ENCODE measurements at places on chromosomes 12 and 14.

GRCh38 chr14:100223332-100224201, 15.4 kb upstream of the YY1 start:
- peak; percentile 24 for DNase-seq

DNA sequence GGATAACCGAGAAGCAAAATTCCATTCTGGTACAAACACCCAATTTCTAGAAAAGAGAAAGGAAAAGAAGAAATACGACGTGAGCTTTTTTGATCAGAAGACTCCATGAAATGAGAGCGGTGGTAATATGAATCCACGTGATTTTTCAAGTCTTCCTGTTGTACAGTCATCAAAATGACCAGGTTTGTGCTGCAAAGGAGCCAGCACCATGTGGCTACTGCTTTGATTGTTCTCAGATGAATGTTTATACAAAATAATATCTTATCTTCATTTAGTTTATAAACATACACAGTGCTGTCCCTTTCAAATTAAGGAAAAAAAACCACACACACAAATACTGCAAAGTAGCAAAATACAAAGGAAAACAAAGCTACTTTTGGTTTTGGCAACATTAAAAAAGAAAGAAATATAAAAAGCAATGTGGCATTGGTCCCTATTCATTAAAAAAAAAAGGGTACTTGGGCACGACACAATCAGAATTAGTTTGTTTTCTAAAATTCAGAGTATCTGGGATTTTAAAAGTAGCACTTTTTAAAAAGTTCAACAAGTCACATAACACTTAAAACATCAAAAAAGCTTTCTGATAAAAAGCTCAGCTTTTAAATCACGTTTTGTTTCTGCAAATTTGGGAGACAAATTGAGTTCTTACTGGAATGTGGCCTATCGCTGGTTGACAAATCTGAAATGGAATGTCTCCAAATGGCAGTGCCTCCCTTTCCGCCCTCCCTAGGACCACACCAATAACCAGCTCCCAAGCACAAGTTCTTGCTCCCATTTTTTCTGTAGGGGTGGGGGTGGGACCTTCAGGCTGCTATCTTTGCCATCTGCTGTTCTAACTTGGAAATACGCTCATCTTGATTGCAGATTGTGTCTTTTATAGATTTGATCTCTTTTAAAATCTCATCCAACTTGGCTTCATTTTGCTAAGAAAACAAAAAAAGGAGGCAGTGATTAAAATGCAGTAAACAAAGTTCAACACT, 13.2 kb upstream of the SELPLG start:
- peak; percentile 51 for DNase-seq

GRCh38 chr12:17588968-17589367, 501.0 kb downstream of the RERGL start:
- DNase-seq, result no peak

DNA sequence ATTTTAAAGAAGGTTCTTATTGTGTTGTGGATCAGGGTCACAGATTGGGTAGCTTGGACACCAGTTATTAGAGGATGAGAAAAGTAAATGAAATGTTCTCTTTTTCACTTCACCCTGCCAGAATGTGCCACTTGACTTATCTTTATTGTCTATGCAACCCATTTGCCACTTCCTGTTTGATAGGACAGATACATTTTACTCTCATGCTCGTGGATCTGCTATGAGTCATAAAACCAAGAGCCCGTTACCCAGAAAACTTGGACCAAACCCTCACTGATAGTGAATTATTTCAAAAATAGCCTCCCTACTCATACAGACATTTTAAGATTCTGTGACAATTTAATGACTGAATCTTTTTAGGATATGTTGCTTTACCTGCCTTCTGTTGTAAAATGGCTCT, 1.8 kb downstream of the ISCA2 start:
- DNase-seq, result no peak

- no peak for DNase-seq
Measured at GRCh38 chr14:23399136-23399535, 8.9 kb downstream of the MYH6 start.

DNA sequence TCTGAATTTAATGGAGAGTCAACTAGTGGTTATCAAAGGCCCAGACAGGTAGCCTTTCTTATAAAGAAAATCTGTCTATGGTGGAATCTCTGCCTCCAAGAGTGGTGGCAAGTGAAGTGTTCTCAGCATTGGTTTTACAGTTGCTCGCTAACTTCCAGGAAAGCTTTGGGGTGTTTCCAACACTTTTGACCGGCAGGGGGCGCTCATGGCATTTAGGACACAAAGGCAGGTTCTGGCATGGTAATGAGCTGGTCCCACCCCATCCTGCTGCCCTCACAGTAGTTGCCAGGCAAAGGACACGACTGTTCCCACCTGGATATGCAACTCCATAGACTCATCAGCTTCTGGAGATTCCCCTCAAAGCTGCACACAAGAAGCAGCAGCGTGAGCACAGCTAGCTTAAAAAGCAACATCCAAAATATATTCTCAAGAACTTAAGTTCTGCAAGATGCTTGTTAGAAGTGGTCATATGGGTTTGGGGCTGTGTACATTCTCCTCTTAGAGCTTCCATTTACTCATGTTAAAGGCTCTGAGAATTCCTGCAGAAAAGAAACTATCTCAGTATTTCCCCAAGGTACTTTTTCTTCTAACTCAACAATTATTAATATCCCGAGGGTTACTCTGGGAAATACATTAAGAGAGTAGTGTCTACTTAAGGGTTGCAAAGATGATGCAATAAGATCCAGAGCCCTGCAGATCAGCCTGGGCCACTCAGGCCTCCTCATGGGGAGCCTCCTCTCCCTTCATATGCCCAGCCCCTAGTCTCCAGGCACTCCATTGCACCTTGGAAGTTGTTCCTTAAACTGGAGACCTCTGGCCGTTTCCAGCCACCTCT, 14.8 kb downstream of the PROX2 start:
- peak; percentile 83 for DNase-seq

DNA sequence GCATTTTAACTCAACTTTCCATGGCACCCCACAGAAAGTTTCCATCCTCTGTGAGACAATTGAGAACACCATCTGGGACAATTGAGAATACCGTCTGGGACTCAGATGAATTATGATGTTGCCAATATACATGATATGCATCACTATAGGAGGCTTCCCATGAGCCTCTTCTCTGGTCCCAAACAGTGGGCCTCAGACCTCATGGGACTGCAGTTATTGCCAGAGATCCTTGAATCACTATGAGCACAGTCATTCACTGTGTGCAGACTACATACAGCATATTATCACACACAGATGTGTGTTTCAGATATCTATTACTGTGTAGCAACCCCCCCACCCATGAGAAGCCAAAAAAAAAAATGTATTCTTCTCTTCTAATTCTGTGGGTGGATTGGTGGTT, 134.4 kb downstream of the GXYLT1 start:
- DNase-seq, result no peak

GRCh38 chr12:26319511-26319910, 124.1 kb downstream of the SSPN start:
- DNase-seq, result peak; percentile 75

GRCh38 chr12:47808574-47809365, 10.9 kb downstream of the HDAC7 start:
- DNase-seq, result no peak

All from fibroblast of skin of right quadriceps (primary cell).